ENCODE measurements at places on chromosomes 2 and 18.
A peak's percentile ranks its signal among the peaks of the same experiment; 100 is the strongest.

DNA sequence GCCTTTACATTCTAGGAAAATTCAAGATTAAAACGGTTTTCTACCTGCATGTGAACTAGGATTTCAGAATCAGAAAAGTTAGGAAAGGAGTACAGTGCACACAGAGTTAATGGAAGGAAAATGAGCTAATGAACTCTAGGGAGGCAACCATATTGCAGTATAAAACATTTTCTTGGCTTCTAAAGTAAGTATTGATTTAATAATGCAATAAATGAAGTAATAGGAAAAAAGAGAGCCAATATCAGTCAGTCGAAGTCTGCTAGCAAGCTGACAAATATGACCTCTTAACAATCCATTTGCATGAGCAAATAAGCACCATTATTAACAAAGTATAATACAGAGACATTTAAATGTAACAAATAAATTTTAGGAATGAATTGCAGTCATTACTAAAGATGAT is 80.2 kb upstream of the COL3A1 start:
- no peaks in the 10 kb centered on the region for H3K4me1 ChIP-seq
- no peak overlapping the region for H3K4me3 ChIP-seq
- H3K27ac ChIP-seq, result no peak overlapping the region
- no peaks in the 10 kb centered on the region for H3K27me3 ChIP-seq
- no peaks in the 10 kb centered on the region for H3K36me3 ChIP-seq

DNA sequence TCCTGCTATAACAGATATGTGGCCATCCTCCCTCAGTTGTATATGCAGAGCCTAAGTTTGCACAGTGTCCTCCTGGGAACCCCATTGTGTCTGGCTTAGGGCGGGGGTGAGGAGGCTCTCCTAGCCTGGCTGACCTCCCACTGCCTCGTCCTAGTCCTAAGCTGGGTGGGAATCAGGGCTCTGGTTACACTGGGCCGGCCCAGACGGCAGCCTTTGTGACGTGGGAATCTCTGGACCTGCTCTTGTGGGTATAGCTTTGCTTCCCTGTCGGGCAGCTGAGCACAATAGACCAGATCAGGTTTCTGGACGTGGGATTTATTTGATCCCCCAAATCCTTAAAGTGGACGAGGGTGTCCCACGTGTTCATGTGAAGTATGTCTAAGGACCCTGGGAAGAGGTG is 2.9 kb downstream of the ACKR3 start:
- no peaks in the 10 kb centered on the region for H3K27me3 ChIP-seq
- H3K27ac ChIP-seq, result peak overlapping the region; percentile 11
- H3K4me1 ChIP-seq, result no peaks in the 10 kb centered on the region
- no peak for DNase-seq
- H3K4me3 ChIP-seq, result peak overlapping the region; percentile 45

DNA sequence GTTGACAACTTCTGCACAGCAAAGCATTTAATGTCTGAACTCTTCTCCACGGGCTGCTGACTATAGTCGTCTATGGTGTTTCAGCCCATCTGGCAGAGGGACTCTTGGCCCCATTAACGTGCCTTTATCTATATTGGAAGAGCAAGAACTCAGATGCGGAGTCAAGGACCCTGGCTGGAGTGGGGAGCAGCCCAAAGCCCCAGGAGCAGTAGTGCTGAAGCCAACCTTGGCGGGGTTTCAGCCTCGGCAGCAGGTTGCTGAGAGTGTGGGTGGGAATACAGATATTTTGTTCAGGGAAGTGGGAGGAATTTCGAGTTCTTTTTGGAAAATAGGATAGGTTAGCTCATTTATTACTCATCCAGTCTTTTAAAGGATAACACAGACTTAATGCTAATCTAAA is 34.2 kb downstream of the TMEM17 start:
- no peaks in the 10 kb centered on the region for H3K36me3 ChIP-seq
- DNase-seq, result no peak
- H3K4me3 ChIP-seq, result no peak overlapping the region
- peak overlapping the region; percentile 48 for H3K27ac ChIP-seq
- H3K27me3 ChIP-seq, result no peaks in the 10 kb centered on the region

DNA sequence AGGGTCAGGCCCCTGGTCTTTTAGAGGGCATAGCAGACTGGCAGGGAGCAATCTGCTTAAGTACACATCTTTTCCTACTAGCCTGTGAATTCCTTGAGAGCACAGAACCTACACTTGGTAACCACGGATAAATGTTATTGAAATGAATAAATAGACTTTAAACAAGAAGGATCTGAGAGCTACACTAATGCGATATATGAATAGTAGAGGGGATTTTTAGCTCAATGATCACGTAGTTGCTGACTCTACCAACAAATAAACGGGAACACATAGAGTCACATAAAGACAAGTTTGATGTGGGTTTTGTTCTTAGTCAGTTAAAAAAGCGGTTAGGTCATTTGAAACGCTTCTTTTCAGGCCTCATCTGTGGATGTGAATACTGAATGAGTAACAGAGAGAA is 290.3 kb upstream of the CCDC68 start:
- H3K27me3 ChIP-seq, result no peaks in the 10 kb centered on the region
- H3K4me1 ChIP-seq, result no peaks in the 10 kb centered on the region
- H3K36me3 ChIP-seq, result no peaks in the 10 kb centered on the region
- no peak for DNase-seq
- no peak overlapping the region for H3K4me3 ChIP-seq

DNA sequence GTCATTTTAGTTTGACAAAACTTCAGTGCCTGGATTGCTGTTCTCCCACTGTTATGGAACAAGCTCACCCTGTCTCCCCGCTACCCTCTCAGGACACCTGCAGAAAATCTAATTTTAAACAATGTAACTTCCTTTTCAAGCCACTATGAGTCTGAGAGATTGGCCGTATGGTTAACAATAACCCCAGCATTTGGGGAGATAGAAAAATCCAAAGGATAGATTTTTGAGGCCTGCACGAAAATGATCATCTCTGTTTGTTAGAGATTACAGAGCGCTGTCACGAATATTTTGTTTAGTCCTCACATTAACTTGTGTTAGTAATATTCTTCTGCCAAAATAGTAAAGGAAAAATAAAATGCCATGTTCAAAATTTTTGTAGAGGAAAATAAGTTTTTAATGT is 24.7 kb downstream of the CAB39 start:
- no peak overlapping the region for H3K4me3 ChIP-seq
- H3K27ac ChIP-seq, result no peak overlapping the region
- H3K27me3 ChIP-seq, result no peaks in the 10 kb centered on the region
- H3K4me1 ChIP-seq, result no peaks in the 10 kb centered on the region
